Stimulated activated CD8-positive, alpha-beta memory T cell treated with anti-CD3 and anti-CD28 coated beads, Interleukin-7, amount 100 ng/mL, for 48 hours (primary cell): ENCODE measurements at places on chromosomes 1 and 21.

DNA sequence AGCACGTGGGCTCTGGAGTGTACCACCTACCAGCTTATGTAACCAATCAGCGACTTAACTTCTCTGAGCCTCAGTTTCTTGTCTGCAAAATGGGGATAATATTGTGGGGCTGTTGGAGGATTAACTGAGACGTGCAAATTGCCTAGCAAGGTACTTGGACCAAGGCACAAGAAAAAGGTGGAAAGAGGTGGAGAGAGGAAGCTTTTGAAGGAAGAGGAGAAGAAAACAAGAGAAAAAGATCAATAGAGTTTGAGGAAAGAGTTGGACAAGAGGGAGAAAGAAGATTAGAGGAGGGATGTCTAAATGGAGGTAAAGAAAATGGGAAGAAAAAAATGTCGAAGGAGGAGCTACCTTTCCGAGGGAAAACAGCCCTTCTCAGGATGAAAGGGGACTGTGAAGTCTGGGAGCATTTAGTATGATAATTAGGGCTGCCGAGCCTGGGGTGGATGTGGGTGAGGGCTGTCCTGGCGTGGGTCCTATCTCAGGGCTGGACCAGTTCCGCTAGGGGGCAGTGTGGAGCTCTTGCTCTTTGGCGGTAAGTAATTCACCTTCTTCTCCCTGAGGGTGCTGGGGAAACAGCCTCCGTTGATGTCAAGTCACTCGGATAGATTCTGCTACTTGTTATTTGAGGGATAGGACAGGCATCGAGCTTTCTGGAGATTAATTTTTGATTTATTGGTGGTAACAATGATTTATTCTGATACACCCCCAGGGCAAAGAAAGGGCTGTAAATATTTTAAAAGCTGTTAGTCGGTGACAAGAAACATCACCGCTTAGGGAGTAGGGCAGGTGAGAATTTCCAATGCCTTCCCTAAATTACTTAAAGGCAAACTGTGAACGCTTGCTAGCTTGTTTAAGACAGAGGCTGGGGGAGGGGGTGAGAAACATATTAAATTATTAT is 79.0 kb upstream of the NFASC start:
- peak; percentile 68 for DNase-seq

DNA sequence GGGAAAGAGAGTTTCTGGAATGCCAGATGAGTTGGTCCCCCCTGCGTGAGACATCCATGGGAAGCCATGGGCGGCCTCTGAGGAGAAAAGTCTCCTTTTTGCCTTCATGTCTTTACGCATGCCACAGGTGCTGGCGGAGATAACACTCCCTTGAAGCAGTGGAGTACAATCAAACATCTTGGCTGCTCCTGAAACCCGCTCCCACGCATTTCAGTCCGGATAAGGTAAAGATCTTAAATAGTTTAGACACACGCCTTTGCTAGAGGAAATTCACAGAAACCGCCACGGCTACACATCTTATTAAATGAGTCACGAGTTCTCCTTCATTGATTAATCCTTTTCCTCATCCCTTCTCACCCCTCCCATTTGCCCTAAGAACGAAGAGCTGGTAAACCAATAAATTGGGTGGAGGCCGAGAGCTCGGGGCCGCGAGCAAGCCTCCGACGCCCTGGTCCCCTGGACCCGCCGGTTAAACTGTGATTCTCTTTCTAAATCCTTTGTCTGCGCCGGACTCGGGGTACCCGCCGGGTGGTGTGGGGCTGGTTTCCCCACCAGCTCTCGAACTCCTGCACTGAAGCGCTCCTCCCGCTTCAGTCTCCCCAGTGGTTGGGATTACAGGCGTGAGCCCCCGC is 6.6 kb upstream of the ZNF669 start:
- no peak for DNase-seq

DNA sequence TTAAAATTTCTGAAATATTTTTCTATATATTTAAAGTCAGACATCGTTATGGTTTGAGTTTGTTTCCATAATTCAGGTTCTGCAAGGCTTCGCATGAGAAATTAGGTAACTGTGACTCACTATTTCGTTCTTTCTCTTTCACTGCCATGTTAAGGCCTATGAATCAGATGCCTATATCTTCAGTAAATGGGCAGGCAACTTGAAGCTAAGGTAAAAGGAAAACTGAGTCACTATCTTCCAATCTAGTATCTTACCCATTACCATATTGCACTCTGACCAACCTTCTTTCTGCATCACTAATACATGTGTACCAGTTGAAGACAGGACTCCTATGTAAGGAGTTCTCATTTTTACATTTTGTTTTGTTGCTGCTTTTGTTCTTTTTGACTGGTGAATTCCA is 37.8 kb downstream of the PYHIN1 start:
- no peak for DNase-seq

DNA sequence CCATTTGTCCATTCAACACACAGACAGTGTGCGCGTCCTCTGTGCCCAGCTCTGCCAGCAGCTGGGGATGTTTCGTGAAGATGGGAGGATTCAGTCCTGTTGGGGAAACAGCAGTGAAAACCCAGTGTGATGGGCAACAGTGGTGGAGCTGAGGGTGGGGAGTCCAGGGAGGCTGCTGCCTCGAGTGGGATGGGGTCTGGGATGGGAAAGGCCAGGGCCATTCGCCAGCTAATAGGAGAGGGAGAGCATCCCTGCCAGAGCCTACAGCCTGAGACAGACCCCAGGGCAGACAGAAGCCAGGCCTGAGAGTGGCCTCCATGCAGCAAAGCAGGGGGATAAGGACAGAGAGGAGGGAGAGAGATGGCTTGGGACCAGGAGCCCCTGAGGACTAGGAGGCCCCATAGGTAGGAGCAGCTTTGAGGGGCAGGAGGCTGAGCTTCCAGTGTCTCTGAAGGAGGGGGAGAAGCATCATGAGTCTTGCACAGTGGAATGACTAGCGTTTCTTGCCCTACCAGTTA is 252.6 kb downstream of the NPHP4 start:
- no peak for DNase-seq

GRCh38 chr1:38787041-38787440 is 72.5 kb downstream of the RRAGC start:
- DNase-seq = no peak
